ENCODE measurements at places on chromosomes 3 and 15.

DNA sequence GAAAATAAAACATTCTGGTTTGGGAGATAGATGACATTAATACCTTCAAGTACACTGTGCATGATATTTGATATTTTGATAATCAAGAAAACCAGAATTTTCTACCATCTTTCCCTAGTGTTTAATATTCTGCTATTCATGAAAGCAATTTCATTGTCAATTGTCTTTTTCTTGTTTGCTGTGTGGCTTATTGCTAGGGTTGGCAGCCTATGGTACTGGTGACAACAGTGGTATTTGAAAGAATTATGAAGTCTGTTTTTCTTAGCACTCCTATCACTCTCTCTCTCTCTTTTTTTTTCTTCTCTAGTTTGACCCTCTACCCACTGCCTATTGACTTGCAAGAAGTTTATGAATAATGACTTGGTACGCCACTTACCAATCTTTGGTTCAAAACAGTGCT is 15.4 kb downstream of the RNF13 start:
- no peak for DNase-seq

- DNase-seq, result no peak
Observed at GRCh38 chr3:98274914-98275313, 7.4 kb upstream of the OR5H2 start.

DNA sequence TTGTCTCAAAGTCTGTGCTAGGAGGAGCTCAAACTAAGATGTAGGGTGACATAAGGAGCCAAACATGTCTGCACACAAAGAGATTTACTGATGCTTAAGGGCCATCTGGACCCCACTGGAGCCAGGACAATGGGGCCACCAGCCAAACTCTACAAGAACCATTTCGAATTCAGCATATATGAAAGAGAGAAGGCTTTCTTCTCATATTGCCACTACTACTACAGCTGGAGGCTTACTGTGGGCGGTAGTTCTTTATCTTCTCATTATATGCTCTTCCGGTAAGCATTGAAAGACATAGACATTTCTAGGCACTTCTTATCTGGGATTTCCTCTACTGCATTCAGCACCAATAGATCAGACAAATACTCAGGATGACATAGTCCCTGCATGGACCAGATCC is 404.4 kb upstream of the PROK2 start:
- DNase-seq, result no peak

DNA sequence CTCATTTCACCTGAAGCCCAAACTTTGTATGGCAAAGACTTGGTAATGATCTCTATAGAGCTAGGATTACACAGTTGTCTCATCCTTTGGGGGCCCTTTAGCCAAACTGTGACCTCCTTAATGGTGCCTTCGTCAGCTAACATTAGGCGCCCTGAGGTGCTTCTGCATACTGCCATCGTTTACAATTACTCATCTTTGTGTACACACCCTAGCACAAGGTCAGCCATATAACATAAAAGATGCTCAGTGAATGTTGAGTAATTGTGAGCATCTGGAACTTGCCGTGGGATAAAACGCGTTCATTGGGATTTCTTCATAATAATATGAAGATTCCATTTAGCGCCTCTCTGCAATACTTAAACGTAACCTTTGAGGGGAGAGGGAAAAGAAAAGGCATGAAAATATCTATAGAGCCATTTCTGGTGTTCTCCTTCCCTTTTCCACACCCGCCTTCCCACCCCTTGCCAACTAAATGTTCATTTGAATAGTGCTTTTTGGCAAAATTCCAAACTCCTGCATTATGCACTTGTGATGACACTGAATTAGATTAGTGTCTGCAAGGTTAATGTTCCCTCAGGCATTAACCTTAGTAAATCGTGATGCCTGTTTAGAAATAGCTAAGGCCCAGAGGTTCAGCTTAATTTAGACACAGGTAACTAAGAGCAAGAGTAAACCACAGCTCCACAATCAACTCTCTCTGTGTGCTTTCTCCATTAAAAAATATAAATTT is 990 bp upstream of the ZNF148 start:
- DNase-seq, result no peak

- no peak for DNase-seq
Observed at GRCh38 chr15:101491734-101492640, 2.5 kb upstream of the PCSK6 start.

DNA sequence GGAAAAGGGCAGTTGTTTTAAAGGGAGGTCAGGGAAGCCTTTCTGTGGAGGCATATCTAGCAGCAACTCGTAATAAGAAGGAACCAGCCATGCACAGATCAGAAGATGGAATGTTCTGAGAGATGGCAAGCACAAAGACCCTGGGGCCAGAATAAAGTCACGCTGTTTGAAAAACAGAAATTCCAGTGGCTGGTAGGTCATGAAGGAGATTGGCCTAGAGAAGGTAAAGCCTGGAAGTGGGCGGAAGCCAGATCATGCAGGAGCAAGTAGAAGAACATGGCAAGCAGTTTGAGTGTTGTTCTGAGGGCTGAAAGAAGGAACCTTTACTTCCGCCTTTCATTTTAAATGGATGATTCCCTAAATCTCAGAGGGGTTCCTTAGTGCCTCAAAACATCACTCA is 208.1 kb upstream of the PPP2R3A start:
- DNase-seq, result no peak

DNA sequence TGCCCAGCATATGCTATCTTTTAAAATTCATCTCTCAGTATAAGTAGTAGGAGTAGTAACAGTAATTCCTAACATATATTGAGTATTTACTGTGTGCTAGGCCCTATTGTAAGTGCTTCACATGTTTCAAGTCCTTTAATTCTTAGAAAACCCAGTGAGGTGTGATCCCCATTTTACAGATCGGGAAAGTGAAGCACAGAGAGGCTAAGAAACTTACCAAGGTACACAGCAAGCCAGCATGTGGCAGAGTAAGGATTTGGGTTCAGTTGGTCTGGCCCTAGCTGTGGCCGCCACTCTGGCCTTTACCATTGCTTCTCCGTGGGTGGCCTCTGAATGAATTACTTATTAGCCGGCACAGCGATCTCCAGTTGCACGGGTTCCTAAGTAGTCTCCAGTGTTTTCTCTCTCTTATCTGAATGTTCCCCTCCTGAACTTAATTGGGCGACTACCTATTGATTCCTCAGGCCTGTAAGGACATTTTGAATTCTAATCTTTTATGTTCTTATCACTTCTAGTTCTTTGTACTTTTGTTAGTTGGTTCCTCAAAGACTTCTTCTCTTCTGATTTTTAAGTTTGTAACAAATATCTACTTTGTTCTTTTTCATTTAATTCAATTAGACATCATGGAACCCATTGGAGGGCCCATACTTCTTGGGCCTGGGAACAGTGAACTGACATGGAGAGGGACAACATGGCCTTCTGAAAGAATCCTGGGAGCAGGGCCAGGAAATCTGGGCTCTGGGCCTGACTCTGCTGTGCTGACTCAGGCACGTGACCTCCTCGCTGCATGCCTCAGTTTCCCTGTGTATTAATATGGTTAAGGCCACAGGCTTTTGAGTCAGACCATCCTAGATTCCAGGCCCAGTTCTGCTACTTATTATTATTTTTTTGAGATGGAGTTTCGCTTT is 11.6 kb downstream of the CLCN2 start:
- DNase-seq, result no peak

- DNase-seq, result no peak
Observed at GRCh38 chr3:168314166-168314565, 218.4 kb upstream of the GOLIM4 start.

DNA sequence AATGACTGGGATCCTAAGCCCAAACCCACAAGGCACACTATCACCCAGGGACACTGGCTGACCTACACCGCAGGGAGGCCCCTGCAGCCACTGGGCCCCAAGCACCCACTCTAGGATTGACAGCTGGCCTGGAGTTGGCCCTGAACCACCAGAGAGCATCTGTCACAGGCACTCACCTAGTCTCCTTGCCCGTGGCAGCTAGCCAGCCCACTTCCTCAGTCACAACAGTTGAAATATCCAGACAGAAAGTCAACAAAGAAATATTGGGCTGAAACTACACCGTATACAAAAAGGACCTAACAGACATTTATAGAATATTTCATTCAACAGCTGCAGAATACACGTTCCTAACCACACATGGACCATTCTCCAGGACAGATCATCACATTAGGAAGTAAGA is 5.2 kb upstream of the SPINK8 start:
- DNase-seq, result no peak

DNA sequence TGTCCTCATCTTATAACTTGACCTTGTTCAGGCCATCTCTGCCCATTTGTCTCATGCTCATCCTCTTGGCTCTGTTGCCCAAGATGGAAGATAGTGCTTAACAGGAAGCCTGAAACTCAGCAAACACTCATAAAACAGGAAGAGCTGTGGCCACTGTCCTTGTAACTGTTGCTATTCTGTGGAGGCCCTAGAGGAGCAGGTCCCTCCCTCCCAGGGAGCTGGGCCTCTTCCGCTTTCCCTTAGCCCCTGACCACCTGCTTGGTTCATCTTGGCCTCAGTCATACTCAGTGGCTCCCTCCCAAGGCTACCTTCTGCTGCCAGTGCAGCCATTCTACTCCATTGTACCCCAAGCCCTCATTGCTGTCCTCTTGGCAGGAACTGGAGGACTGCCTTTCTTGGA is 3.5 kb downstream of the MAPKAPK3 start:
- no peak for DNase-seq

DNA sequence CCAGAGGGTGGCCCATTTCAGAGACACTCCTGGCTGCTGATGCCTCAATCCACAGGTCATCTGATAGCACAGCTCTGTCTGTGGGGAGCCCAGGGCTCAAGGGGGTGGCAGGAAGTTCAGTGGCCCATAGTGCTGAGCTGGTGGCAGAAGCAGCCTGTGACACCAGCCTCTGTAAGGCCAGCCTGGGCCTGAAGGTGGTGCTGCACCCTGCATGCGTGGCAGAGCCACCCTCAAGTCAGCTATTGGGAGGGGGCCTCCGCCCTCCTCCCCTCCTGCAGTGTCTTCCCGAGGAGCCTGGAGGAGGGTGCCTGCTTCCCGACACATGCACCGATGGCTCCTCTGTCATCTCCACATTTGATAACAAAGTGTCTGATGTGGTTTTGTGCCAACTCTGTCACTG is 3.0 kb downstream of the PLA1A start:
- no peak for DNase-seq

DNA sequence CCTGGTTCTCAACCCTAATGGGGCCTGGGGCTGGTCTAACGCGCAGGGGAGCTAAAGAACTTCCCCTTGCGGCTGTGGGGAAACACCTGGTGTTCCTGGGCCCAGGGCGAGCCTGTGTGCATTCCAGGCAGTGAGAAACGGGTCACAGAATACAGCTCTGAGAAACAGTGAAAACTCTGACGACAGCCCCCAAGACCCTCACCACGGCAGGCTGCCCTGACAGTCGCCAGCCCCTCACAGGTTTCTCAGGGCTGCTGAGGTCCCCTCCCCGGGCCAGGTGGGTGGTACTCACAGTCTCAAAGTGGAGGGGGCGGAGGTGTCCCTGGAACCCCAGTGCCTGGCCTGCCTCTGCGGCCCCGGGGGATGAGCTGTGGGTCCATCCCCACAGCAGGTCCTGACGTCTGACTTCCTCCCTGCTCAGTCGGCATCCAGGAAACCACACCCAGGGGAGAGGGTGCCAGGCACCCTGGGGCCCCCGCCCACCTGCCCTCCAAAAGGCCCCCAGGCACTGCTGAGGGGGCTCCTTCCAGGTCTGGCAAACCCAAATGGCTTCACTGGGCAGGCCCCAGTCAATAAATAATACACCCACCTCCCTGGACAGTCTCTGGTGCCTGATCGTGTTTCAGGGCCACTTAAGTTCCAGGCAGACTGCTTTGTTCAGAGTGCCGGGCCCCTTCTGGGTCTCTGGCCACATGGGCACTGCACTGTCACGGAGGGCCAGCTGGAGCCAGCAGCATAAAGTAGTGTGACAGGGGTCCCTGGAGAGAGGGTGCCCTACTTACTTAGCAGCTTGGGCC is 57.7 kb downstream of the IQSEC1 start:
- DNase-seq, result no peak

DNA sequence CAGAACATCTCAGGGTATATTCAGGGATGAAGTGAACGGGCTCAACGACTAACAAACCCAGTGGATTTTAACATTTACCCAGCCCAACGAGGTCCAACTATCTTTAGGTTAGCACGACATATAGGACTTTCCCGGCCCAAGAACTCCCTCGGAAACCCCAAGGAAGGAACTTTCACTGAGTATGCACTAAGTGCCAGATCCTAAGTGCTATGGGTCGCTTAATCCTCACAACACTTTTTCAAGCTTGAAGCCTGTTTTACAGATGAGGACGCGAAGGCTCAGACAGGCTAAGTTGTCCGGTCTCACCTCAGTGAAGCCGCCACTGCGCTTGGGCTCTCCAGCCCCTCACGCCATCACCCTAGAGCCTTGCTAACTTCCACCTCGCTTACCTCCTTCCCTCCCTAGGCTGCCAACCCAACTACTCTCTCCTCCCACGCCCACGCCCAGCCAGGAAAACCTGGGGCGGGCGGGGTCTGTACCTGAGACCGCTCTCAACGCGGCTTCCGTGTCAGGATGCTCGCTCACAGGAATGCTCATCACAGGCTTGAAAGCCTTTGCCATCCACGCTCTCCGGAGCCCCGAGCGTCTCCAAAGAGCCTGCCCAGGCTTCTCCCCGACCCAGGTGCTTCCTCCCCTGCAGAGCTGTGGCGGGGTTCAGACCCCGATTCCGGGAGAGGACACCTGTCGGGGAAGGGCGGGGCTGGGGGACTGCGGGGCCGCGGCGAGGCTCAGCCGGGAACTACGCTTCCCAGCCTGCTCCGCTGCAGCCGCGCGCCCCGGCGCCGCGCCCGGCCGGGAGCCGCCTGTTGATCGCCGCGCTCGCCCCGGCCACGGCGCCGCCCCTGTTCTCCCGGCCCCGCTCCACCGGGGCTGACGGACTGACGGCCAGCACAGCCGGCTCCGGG is at the start of gene TMOD2:
Gene TMOD2, plus strand, starts transcription at position 806 of the 905 bp plus-strand sequence. CDS start 14,845 bp downstream, outside the sequence.
- peak; percentile 21 for DNase-seq

DNA sequence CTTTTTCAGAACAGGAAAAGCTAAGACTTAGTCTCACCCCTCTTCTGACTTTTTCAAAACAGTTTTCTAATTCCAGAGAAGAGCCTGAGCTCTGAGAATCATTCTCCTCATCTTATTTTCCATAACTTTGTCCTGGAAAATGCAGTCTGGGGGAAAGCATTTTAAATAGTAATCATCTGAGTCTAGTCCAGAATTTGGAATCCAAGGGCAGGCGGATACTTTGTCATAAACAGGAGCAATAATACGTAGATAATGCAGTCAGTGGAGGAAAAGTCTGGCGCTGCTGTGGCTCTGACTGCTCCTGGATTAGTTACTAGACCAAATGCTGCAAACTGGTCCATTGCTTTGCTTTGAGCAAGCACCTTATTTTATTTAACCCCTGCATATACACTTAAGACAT is 285.0 kb downstream of the THSD4 start:
- no peak for DNase-seq

DNA sequence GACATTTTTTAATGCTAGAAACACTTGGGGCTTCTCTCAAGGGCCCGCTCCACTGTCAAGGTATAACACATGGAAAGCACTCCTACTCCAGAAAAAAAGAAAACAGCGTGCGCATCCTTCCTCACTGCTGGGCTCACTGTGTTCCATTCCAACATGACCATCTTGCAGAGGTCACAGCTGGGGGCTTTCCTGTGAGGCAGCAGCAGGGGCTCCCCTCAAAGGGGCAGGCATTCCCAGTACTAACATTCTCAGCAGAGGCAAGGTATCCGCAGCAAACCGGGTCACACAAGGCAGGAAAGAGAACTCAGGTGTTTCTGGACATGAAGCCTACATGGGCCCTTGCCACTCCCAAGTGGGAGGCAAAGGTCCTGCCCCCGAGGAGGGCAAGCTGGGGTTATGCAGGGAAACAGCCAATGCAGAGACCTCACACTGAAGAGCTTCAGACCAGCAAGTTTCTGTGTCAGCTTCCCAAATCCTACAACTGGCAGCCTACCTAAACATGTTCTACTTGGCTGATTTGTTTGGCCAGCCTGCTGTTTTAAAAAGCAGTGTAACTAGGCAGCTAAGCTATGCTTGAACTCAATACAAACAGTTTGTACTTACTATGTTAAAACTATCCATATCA is 6.4 kb downstream of the BDH1 start:
- DNase-seq, result no peak

All from ovary (tissue), 10 donors.